ENCODE measurements at places on chromosomes 1 and 21.

DNA sequence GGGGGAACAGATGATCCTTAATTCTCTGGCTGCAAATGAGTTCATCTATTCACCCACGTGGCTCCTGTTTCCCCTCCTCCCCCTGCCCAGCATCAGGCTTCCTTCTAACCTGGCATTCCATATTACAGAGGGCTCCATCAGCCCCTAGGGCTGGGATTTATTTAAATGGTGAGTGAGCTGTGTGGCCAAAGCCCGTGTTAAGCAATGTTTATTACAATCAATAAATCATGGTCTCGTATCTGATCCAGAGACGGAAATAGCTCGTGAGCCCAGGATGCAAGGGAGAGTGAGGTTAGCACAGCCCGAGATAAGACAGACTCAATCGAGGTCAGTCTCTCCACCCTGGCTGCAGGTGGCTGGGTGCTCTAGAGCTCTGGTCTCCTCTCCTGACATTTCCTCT lies 43.1 kb upstream of the IGSF21 start:
- DNase-seq, result no peak
- peaks cover 30% of the 10 kb centered on the region for H3K27me3 ChIP-seq
- no peaks in the 10 kb centered on the region for H3K36me3 ChIP-seq
- no peaks in the 10 kb centered on the region for H3K4me1 ChIP-seq
- H3K4me3 ChIP-seq, result no peak overlapping the region

DNA sequence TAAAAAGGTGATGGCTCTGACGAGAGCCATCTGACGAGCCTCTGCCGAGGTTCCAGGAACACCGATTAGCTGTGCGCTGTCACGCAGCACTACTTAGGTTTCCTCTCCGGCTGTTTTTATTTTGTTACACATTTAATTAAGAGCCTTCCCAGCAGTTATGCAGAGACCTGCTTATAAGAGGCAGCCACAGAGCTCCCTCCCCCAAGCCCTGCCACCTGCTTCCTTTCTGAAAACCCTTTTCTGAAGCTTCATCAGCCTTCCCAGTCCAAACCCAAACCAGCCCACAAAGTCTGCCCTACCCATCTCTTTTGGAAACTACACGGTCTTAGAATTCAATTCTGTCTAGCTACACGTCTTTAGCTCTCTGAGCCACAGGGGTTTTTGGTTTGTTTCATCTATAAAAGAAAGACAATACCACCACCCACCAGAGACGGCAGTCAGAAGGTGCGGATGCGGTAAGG lies 49.1 kb downstream of the ERI3 start:
- H3K36me3 ChIP-seq, result peaks cover 36% of the 10 kb centered on the region
- H3K4me1 ChIP-seq, result peaks cover 2% of the 10 kb centered on the region
- no peak overlapping the region for H3K27ac ChIP-seq
- no peak overlapping the region for H3K4me3 ChIP-seq

DNA sequence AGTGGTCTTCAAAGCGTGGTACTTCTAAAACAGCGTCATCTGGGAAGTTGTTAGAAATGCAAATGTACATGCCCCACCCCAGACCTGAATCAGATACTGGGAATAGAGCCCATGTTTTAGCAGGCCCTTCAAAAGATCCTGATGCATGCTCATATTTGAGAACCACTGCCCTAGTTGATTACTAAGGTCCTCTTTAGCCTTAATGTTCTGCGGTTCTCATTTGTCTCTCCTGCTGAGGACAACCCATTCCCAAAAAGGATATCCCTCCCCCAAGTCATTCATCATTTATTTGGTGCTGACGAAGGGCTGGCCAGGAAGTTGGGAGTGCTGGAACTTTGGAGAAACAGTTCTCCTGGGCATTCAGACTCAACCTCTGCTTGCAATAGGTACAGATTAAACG lies 92.4 kb upstream of the RALGPS2 start:
- no peak for DNase-seq
- H3K36me3 ChIP-seq, result no peaks in the 10 kb centered on the region
- H3K27me3 ChIP-seq, result peaks cover 9% of the 10 kb centered on the region
- no peak overlapping the region for H3K4me3 ChIP-seq
- H3K4me1 ChIP-seq, result no peaks in the 10 kb centered on the region

DNA sequence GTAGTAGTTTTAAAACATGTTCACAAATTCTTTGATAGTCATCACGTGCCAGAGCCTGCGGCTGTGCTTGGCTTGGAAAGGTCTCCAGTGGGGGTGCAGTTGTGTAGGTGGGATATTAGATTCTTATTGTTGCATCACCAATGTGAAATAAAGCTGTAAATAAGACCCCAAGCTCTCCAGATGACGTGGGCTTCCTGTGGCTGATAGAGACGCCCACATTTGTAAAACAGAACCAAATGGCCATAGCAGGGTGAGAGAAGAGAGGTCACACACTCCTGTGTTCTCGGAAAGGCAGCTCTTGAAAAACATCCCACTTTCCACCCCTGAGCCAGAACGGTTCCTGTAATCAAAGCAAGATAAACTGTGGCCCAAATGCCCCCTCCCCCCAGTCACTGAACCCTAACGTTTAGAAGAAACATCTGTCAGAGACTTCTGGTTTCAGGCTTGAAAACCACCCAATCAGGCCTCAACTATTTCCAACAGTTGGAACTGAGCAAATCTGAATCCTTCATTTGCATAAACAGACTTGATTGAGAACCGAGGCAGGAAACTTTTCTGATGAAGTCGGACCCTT lies 6.6 kb upstream of the NTPCR start:
- peaks cover 12% of the 10 kb centered on the region for H3K4me1 ChIP-seq
- H3K4me3 ChIP-seq, result peak overlapping the region; percentile 23
- no peaks in the 10 kb centered on the region for H3K36me3 ChIP-seq
- no peak overlapping the region for H3K27ac ChIP-seq
- peaks cover 14% of the 10 kb centered on the region for H3K27me3 ChIP-seq

- DNase-seq, result no peak
- H3K27ac ChIP-seq, result no peak overlapping the region
- no peak overlapping the region for H3K4me3 ChIP-seq
- H3K27me3 ChIP-seq, result no peaks in the 10 kb centered on the region
- H3K4me1 ChIP-seq, result no peaks in the 10 kb centered on the region
- H3K36me3 ChIP-seq, result no peaks in the 10 kb centered on the region
Observed at GRCh38 chr1:23882746-23883145, 14.7 kb upstream of the FUCA1 start.

GRCh38 chr21:32803651-32804050 lies 32.1 kb upstream of the PAXBP1 start:
- no peaks in the 10 kb centered on the region for H3K36me3 ChIP-seq
- DNase-seq, result no peak
- H3K4me3 ChIP-seq, result no peak overlapping the region
- peaks cover 4% of the 10 kb centered on the region for H3K4me1 ChIP-seq

DNA sequence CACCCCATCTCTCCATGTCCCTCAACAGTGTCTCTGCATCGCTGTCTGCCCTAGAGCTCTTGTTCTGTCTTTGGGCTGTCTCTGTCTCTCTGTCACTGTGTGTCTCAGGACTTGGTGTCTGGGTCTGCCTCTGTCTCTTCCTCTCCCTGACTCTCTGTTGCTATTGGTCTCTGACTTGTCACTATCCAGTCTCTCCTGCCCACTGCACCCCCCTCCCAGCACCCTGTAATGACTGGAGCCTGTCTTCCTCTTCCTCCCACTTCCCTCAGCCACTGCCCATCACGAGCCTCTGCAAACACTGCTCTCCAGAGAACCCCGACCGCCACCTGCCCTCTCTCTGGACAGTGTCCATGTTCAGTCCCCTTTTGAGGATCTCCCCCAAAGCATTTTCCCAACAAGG lies 12.1 kb downstream of the PEAR1 start:
- no peaks in the 10 kb centered on the region for H3K36me3 ChIP-seq
- no peak overlapping the region for H3K4me3 ChIP-seq
- H3K27ac ChIP-seq, result no peak overlapping the region
- H3K27me3 ChIP-seq, result peaks cover 64% of the 10 kb centered on the region
- no peak for DNase-seq

DNA sequence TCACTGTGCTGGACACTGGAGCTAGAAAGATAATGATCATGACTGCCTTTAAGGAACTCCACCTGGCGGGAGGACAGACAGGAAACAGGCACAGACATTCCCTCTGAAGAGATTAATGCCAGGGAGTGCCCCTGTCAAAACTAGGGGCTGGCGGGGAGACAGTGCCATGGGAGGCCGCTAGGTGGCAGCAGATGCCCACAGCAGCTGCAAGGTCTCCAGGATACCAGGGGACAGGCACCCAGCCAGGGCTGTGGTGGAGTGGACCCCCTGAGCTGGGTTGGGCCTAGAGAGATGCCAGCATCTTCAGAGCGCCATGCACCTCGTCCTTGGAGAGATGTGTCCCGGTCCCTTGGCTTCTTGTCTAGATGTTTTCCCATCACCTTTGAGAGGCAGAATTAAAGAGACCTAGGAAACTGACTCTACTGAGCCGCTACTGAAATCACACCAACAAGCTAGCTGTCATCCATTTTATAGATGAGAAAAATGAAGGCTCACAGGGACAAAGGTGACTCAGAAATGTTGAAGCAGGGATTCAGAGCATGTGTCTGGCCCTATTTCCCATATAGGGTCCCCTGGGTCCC lies 3.6 kb downstream of the REN start:
- peaks cover 55% of the 10 kb centered on the region for H3K27me3 ChIP-seq
- H3K4me1 ChIP-seq, result no peaks in the 10 kb centered on the region
- no peaks in the 10 kb centered on the region for H3K36me3 ChIP-seq
- DNase-seq, result peak; percentile 79
- H3K27ac ChIP-seq, result no peak overlapping the region

- no peak overlapping the region for H3K27ac ChIP-seq
- H3K27me3 ChIP-seq, result peaks cover 53% of the 10 kb centered on the region
- no peak overlapping the region for H3K4me3 ChIP-seq
- no peaks in the 10 kb centered on the region for H3K4me1 ChIP-seq
- peak; percentile 70 for DNase-seq
- no peaks in the 10 kb centered on the region for H3K36me3 ChIP-seq
Observed at GRCh38 chr1:11858968-11859871, 475 bp upstream of the NPPB start.

DNA sequence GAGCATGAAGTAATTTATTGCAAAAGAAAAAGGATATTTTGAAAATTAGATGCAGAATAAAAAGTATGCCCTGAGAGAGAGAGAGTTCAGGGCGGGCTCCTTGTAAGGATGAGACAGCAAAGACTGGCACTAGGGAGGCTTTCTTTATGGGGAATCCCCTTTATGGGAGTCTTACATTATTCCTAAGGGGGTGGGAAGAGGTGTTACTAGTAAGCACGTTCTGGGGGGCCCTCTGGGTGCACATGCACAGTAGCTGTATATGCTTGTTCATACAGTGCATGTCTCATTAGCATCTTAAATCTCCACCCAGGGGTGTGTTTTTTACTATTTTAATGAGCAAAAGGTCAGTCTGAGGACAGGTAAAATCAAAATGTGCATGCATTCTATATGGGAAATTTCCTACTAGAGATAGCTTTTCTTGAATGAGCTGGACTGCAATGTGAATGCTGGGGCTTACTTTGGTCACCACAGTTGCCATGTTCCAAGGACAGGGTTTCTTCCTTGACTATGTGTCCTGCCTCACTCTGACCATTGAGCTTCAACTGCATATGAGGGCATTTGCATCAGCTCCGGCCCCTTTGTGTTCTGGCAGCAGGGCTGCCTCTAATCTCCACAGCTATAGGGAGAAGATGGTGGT lies 614.1 kb downstream of the NUF2 start:
- H3K36me3 ChIP-seq, result no peaks in the 10 kb centered on the region
- no peak overlapping the region for H3K27ac ChIP-seq
- no peak for DNase-seq
- no peaks in the 10 kb centered on the region for H3K4me1 ChIP-seq
- no peak overlapping the region for H3K4me3 ChIP-seq

GRCh38 chr1:86156566-86157455 lies at the start of gene COL24A1:
TSS of gene COL24A1 (minus strand) at chr1:86156772. CDS start at chr1:86156396, 376 bp downstream.
- H3K4me1 ChIP-seq, result no peaks in the 10 kb centered on the region
- DNase-seq, result no peak
- H3K27ac ChIP-seq, result no peak within 1 kb of the TSS
- no peaks in the 10 kb centered on the region for H3K36me3 ChIP-seq
- peaks cover 10% of the 10 kb centered on the region for H3K27me3 ChIP-seq
- H3K4me3 ChIP-seq, result peak within 1 kb of the TSS; percentile 4

GRCh38 chr1:11919621-11920020 lies 6.6 kb downstream of the KIAA2013 start:
- peak overlapping the region; percentile 51 for H3K27ac ChIP-seq
- H3K4me1 ChIP-seq, result peaks cover 28% of the 10 kb centered on the region
- H3K27me3 ChIP-seq, result no peaks in the 10 kb centered on the region
- H3K36me3 ChIP-seq, result peaks cover 55% of the 10 kb centered on the region

DNA sequence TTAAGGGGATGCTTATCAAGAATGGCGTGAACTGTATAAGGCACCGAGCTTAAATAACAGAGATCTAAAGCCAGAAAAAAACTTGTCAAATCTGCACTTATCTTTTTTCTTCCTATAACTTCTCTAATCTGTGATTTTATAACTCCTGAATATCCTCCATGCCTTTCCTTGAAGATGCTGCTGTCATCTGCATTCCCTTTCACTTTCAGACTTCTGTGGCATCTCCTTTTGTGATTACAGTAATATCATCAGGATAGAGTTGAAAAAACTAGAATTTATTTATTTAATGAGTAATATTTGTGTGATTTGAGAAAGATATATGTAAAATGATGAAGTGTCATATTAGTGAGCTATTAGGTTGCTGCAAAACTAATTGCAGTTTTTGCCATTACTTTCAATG lies 357.8 kb upstream of the PTBP2 start:
- no peak overlapping the region for H3K4me3 ChIP-seq
- H3K27me3 ChIP-seq, result no peaks in the 10 kb centered on the region
- DNase-seq, result no peak
- H3K27ac ChIP-seq, result no peak overlapping the region
- H3K4me1 ChIP-seq, result no peaks in the 10 kb centered on the region

DNA sequence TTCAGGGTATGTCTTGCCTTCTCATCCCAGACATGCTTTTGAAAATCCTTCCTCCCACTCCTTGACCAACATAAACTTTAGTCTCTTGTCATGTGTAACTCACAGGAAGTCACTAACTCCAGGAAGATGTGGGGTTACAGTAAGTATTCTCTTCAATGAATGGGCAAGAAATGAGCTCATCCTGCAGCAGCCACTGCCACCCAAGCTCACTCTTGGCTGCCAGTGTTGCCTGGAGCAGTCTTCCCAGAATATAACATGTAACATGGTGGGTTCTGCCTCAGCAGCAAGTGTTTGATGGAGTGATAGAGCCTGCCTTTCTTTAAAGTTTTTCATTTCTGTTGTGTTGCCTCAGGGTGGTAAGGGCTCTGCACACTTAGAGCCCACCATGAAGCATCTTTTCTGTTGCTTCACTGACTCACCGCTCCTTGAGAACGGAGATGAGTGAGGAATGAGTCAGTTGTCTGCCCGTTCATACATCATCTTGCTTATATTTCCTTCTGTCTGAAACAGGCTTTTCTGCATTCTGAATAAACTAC lies 187.0 kb downstream of the TPR start:
- H3K27me3 ChIP-seq, result no peaks in the 10 kb centered on the region
- H3K27ac ChIP-seq, result no peak overlapping the region
- no peaks in the 10 kb centered on the region for H3K4me1 ChIP-seq
- no peak overlapping the region for H3K4me3 ChIP-seq

DNA sequence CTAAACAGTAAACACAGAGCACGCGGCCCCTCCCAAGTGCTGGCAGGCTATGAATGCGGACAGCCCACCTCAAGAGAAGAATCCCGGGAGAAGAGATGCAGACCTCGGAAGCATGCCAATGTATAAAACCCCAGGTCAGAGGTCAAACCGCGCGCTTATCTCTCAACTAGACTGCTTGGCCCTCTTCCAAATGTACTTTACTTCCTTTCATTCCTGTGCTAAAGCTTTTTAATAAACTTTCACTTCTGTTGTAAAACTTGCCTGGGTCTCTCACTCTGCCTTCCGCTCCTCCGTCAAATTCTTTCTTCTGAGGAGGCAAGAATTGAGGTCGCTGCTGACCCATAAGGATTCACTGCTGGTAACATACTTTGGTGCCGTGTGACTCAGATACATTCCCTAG lies 216.0 kb downstream of the S1PR1 start:
- DNase-seq, result no peak
- H3K27me3 ChIP-seq, result peaks cover 20% of the 10 kb centered on the region

GRCh38 chr1:109790735-109791494 lies 27.2 kb upstream of the EPS8L3 start:
- H3K4me1 ChIP-seq, result peaks cover 42% of the 10 kb centered on the region
- peak overlapping the region; percentile 66 for H3K4me3 ChIP-seq
- peaks cover 6% of the 10 kb centered on the region for H3K36me3 ChIP-seq
- DNase-seq, result peak; percentile 74

Measured in effector memory CD8-positive, alpha-beta T cell (primary cell).